ENCODE measurements at places on chromosomes 1 and 21.

- DNase-seq = no peak
These were observed 19.8 kb downstream of the IQGAP3 start for GRCh38 chr1:156552518-156552917.

- no peak for DNase-seq
These were observed at the start of gene NHLH1 for GRCh38 chr1:160366731-160367515. TSS of gene NHLH1 (plus strand) at chr1:160367071. CDS start at chr1:160370732, 3,661 bp downstream.

GRCh38 chr1:184539580-184539979, 152.8 kb downstream of the C1orf21 start:
- no peak for DNase-seq

DNA sequence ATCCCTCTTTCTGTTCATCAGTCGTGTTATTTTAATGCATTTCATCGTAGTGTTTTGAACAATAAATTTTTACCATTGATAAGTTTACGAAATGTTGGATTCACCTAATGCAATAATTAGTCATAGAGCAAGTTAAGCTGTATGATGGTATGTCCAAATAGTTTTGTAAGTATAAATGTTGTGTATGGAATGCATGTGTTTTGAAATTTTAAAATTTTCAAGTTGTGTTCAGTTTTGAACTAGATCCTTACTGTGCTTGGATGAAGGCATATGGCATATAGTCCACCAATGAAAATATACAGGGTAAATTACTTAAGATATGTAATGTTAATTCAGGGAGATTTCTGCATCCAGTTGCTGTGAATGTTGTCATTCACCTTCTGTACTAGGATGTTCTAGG, 2.3 kb downstream of the ZMYM4 start:
- DNase-seq = no peak

GRCh38 chr1:48853006-48853405, 76.3 kb upstream of the BEND5 start:
- no peak for DNase-seq

DNA sequence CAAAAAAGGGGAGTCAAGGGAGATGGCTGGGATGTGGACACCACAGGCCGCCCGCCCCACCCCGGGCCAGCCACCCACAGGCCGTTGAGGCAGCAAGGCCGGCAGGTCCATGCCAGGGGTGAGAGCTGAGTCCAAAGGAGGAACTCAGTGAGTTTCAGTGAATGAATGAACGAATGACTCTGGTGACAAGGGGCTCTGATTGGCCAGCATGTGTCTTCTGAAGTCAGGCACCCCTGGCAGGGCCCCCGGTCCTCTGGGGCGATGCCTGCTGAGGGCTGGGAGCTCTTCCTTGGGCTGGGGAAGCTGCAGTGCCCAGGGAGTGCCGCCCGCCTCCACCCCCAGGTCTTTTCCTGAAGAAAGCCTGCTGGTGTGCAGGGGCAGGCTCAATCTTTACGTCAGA, 236.1 kb upstream of the VAMP3 start:
- no peak for DNase-seq

GRCh38 chr1:209756615-209757445, 977 bp downstream of the TRAF3IP3 start:
- no peak for DNase-seq

DNA sequence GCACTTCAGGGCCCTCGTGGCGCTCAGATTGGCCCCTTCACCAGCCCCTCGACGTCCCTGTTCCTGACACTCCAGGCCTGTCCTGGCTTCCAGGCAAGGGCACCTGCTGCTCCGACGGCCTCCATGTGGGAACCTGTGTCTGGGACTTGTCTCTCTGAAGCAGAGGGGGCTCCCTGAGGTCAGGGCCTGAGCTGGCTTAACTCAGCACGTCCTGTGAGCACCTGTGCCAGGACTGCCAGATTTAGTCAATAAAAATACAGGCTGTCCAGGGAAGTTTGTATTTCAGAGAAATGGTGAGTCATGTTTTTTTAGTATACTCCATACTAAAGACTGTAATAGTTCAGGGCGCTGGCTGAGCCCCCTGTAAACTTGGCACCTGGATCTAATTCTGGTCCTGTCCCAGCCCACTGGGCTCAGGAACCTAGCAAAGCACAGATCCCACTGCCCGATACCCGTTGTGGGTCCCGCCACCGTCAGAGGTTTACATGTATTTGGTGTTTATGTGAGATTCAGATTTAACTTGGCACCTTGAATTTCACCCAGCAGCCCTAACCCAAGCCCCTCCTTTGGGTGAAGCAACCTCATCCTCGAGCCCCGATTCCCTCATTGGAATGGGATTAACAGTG, 109.9 kb upstream of the IFFO2 start:
- DNase-seq = no peak

- DNase-seq = no peak
These were observed 411.0 kb downstream of the CAMTA1 start for GRCh38 chr1:7196036-7196911.

DNA sequence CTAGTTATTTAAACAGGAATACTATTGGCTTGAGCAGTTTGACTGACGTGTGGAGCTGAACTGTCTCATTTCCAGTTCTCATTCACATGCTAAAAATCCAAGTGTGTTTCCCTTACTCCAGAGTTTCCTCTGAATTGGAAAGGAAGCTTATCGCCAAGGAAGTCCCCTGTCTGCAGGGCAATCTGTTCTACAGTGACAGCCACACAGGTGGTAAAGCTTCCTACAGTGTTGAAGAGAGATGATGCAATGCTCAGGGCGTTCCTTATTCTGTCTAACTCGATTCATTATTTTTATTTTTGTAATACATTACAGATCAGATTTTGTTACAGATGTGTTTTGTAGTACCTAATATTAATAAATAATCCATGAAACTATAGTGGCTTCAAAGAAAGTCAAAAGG, 41.3 kb downstream of the ADAMTS5 start:
- no peak for DNase-seq

DNA sequence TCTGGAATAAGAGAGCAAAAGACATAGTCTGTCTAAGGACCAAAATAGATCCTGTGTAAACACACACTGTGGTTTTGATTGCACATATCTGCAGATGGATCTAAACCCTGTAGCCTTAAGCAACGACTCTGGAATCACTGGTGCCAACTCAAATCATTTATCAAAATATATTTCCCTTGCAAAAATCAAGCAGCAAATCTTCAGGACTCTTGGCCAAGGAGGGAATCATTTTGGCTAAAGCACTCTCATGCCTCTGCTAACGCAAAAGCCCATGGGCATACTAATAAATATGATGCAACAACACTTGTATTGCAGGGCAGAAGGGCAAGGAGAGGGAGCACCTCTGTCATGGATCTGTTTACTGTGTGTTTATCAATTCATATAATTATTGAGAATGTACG, 155.4 kb upstream of the DUSP10 start:
- DNase-seq = no peak
